Activated T-cell treated with anti-CD3 and anti-CD28 coated beads, Interleukin-2, amount 50 U/mL, for 48 hours (primary cell): ENCODE measurements at places on chromosomes 6 and 20.

- no peak for DNase-seq
These were observed 4.7 kb upstream of the CCN6 start for GRCh38 chr6:112049026-112049799.

GRCh38 chr6:14309516-14309915, 191.9 kb downstream of the CD83 start:
- DNase-seq, result no peak

DNA sequence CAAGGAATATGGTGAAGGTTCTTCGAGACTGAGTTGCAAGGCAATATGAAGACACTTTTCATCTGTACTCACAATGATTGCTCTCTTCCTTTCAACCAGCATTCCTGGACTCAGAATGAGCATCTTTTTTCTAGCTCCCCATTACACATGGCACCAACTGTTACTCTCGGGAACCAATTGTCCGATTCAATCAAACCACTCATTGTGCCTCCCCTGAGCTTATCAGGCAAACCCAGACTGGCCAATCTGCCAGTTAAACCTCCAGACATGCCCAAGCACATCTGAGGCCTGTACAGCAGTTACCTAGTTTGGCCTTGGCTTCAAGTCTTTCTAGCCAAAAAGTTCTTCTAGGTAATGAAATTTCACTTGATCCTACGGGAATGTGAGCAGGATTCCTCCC, 164.1 kb downstream of the ID4 start:
- no peak for DNase-seq

DNA sequence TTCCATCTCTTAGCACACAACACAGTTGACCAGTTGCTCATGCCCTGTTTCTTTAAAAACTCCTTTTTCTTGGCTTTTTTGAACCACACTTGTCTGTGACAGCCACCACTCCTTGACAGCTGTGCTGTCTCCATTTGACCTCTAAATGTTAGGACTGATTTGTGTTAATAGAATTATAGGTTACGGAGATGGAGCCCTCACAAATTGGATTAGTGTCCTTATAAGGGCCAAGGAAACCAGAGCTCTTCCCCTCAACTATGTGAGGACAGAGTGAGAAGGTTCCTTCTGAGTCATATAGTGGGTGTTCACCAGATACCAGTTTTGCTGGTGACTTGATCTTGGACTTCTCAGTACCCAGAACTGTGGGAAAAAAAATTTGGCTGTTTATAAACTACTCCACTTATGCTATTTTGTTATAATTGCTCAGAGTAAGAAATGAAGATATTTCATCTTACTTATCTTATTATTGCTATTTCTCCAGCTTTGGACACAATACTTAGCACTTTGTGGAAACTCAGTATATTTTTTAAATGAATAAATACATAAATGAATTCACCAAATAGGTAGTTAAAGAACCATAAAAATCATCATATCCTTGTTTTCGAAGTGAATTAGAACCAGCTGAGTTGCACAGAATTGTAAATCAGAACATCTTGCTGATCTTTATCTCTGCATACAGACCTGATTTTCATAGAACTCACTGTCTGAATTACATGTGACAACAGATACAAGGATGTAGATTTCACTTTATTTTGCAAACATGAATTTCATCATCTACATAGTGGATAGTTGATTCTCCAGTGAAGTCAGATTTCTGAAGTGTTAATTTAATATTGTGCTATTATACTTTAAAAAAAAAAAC, 598.5 kb upstream of the IRAK1BP1 start:
- no peak for DNase-seq

DNA sequence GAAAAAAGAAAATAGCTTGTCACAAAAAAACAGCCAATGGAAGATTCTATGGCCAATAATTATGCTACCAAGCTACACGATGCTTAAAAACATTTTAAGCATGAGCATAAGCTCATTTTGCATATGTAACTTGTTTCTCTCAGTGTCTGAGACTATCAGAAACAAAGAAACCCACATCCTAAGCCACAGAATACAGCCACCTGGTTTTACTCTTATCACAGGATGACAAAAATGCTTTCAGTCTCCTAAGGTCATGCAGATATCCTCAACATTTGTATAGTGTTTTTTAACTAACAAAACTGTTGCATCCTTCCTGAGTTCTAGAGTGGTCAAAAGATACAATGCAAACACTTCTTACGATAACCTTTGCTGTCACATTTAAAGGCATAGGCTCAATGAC, 172.1 kb upstream of the RUNX2 start:
- no peak for DNase-seq

- DNase-seq, result no peak
These were observed 148.0 kb upstream of the KCNK16 start for GRCh38 chr6:39470506-39470905.

- no peak for DNase-seq
These were observed 346.3 kb downstream of the BMP2 start for GRCh38 chr20:7113577-7114466.

- DNase-seq, result no peak
These were observed 46.0 kb upstream of the OR14J1 start for GRCh38 chr6:29255530-29255929.

- no peak for DNase-seq
These were observed 16.9 kb downstream of the FUT9 start for GRCh38 chr6:96032661-96033060.

GRCh38 chr20:14410869-14411555, 73.6 kb upstream of the FLRT3 start:
- no peak for DNase-seq

DNA sequence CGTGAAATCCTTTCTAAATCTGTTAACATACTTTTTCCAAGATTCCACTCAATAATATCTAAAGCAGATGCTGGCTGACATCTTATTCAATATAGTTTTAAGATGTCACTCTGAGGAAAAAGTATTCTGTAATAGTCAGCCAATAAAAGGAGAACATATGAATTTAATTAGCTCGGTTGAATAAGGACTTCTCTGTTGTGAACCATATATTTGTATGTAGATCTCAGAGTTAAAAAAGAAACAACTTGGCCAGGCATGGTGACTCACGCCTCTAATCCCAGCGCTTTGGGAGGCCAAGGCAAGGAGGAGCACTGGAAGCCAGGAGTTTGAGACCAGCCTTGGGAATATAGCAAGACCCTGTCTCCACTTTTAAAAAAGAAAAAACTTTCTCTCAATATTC, 7.4 kb upstream of the CD24 start:
- DNase-seq, result no peak

DNA sequence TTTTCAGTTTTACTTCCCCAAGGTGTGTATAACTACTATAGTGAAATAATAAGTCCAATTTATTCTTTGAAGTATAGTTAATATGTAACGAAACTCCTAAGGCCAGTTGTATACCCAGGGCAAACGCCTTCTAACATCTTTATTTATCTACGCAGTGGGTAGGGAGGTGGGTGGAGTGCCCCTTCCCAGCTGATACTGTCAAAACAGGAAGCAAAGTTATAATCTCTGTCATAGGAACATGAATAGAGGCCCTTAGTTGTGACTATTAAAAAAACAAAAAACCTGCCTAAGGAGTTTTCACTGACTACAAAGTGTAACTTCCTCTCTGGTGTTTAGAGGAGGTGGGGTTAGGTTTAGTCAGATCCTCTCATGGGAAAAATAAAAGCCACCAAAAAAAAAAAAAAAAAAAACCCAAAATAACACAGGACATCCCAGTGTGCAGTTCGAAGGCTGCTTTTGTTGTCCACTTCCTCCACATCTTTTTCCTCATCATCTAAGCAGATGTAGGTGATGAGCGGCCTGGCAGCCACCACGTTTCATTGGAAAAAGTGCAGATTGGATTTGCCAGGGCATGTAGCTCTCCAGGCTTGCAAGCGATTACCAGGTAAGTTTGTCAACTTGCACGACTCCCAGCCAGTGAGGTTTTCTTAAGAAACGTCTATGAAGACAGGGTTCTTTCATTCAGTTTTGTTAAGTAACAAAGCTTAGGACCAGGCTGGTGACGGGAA, 58.7 kb downstream of the UTRN start:
- DNase-seq, result peak; percentile 57

GRCh38 chr6:55543633-55544309, 35.2 kb downstream of the HMGCLL1 start:
- no peak for DNase-seq

GRCh38 chr6:14294270-14294951, 176.8 kb downstream of the CD83 start:
- no peak for DNase-seq

DNA sequence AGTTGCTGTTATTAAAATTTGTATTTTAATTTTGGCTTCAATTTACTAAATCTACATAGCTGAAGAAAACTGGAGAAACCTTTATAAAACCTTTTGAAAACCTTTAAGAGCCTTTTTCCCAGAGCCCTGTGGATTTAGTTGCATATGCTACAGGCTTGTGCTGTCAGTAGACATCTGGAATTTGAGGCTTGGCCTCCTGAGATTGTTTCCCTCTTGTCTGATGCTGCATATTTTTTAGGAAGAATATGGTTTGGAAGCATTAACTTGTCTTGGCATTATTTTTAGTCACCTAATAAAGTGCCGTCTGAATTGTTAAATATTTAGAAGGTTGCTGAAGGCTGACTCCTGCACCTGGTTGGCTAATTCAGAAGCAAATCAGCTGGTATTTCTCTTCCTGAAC, 369.4 kb downstream of the UTRN start:
- no peak for DNase-seq
